ENCODE measurements at places on chromosomes 1 and 21. TPM values are rescaled to one million over a fixed set of nuclear protein-coding genes. Genes with fewer than 3 reads are reported as not detected.

The KIF14 gene
- 0.23 TPM for polyA plus RNA-seq

The GGPS1 gene
- polyA plus RNA-seq: 31.8 TPM

GRCh38 chr1:236753516-236753915, 41.6 kb upstream of the MTR start:
- no peak overlapping the region for H3K4me3 ChIP-seq
- no peaks in the 10 kb centered on the region for H3K4me1 ChIP-seq
- H3K27ac ChIP-seq: no peak overlapping the region
- no peak for DNase-seq

The RGS8 gene
- polyA plus RNA-seq: 4.8 TPM

DNA sequence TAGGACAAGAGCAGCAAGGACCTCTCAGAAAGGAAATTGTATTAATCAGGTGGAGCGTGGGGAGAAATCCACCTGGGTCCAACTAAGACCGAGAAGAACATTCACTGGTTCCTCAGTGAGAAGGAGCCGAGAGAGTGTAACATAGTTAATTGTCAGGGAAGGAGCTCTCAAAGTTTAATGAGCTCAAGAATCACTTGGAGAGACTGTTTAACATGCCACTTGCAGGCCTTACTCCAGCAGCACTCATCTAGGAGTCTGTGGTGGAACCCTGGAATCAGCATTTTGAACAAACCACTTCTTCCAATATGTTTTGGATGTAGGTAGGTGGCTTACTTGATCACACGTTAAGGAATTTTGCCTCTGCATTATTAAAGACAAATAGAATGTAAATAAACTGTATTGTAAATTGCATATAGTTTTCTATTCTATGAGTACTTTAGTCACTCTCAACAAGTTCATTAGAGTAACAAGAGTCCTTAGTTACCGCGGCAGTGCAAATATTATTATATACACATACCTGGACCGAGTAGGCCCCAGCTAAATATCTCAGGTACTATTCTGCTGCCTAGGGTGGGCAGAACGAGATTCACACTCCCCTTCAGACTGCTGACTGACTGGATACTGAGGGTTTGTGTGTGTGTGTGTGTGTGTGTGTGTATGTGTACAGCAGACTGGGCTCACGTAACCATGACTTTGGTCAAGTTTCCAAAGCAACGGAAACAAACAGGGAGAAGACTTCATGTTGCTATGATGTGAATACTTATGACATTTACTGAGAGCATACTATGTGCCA, 203.2 kb upstream of the USP24 start:
- no peak overlapping the region for H3K4me3 ChIP-seq
- no peaks in the 10 kb centered on the region for H3K4me1 ChIP-seq
- DNase-seq: no peak
- no peak overlapping the region for H3K27ac ChIP-seq

GRCh38 chr1:85544689-85545215, 35.8 kb upstream of the CCN1 start:
- no peak overlapping the region for H3K4me3 ChIP-seq
- H3K36me3 ChIP-seq: no peaks in the 10 kb centered on the region
- no peaks in the 10 kb centered on the region for H3K27me3 ChIP-seq
- no peak for DNase-seq
- no peaks in the 10 kb centered on the region for H3K4me1 ChIP-seq

The SLC26A9 gene
- polyA plus RNA-seq: not detected

- H3K27me3 ChIP-seq: no peaks in the 10 kb centered on the region
- no peak overlapping the region for H3K27ac ChIP-seq
- H3K4me1 ChIP-seq: peaks cover 2% of the 10 kb centered on the region
- DNase-seq: no peak
- H3K36me3 ChIP-seq: no peaks in the 10 kb centered on the region
Measured at GRCh38 chr1:31069392-31069791, 3.9 kb upstream of the PUM1 start.

DNA sequence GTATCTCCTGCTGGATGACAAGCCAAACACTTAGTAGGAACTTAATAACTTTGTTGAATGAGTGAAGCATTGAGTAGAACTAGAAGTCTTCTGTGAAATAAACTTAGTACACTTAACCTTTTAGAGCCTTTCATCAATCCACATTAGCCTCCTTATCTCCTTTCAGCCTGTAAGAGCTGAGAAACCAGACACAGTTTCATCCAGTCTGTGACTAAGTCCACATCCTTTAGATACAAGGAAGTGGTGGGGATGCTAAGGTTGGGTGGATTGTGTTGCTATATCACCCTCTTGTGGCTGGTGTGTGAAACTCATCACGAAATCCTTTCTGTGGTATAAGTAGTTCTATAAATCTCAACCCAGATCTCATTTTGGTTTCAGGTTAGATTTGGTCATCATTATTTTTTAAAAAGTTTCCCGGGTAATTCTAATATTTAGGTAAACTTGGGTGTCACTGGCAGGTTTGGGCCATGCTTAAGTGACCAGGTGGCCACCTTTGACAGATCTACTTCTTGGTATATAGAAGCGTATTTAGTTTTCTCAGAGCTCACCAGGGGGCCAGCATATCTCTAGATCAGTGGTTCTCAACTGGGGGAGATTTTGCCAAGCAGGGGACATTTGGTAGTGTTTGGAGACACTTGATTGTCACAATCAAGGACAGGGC, 27.8 kb upstream of the CD84 start:
- H3K27me3 ChIP-seq: no peaks in the 10 kb centered on the region
- DNase-seq: no peak
- no peaks in the 10 kb centered on the region for H3K36me3 ChIP-seq

DNA sequence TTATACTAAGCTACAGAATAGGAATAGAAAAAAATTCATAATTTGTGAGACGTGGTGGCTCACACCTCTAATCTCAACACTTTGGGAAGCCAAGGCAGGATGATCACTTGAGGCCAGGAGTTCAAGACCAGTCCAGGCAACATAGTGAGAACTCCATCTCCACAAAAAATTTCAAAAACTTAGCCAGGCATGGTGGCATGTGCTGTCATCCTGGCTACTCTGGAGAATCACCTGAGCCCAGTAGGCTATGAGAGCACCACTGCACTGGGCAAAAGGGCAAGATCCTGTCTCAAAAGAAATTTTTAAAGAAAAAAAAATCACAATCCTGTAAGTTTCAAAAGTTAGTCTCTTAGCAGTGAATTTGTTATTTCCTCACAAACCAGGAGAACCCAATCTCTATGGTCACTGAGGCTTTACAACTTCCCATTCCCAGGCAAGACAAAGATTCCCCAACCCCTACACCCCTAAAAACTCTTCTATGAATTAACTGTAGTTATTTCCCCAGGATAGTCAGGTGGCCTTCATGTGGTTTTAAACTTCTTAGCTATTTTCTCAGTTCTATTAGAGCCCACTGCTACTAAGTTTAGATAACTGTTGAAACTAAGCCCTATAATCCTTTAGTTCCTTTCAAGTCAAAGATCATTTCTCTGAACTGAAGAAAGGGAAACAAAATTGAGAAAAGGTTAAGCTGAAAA, 74.5 kb downstream of the FOXJ3 start:
- H3K27ac ChIP-seq: no peak overlapping the region
- H3K36me3 ChIP-seq: no peaks in the 10 kb centered on the region
- no peak overlapping the region for H3K4me3 ChIP-seq
- DNase-seq: no peak
- H3K27me3 ChIP-seq: no peaks in the 10 kb centered on the region

DNA sequence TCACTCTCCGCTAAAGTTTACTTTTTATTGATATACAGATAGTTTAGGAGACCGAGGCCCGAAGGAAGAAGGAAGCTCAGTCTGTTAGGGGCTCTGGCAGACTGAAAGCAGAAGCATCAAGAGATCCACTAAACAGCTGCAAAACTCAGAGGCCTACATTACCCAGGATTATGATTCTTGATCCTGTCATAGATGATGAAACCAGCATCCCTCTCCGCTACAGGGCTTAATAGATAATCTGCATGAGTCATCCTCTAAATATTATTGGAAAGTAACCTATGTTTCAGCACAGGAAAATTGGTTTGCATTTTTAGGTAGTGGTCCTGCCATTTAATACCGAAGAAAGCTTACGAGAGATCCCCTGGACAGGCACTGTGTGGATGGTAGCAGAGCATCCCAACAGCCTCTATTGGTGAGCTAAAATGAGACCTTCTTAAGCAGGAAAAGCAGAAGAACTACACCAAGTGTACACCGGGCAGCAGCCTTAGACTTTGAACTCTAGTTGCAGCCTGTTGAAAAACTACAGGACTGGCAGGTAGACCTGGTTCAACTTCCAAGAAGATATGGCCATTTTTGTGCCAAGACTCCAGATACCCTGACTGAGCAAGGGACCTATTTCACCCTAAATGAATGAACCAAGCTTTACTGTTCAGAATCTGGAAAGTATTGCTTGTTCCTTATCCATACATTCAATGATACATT, 6.8 kb downstream of the CASQ2 start:
- no peak overlapping the region for H3K27ac ChIP-seq
- no peak for DNase-seq
- no peaks in the 10 kb centered on the region for H3K27me3 ChIP-seq

DNA sequence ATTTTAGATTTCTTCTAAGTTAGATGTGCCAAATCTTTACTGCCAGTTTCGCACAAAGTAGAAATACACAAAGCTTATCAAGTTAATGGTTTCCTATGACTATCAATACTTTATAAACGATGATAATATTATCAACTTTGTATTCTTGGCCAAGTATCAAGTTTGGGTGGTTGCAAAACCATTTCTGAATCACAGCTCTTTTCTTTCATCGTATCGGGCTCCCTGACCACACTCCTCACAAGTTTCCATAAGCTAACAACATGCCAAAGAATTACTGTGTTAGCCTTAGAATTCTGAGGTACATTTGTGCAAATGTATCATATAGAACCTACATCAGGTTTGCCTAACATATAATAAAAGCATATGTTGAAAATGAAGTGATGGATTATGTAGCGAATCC, 311.0 kb downstream of the KCTD3 start:
- H3K4me1 ChIP-seq: no peaks in the 10 kb centered on the region
- H3K36me3 ChIP-seq: no peaks in the 10 kb centered on the region
- no peaks in the 10 kb centered on the region for H3K27me3 ChIP-seq
- no peak for DNase-seq

- H3K27me3 ChIP-seq: no peaks in the 10 kb centered on the region
- no peaks in the 10 kb centered on the region for H3K4me1 ChIP-seq
- H3K27ac ChIP-seq: no peak overlapping the region
- H3K4me3 ChIP-seq: no peak overlapping the region
Measured at GRCh38 chr1:88973520-88974137, 18.8 kb downstream of the KYAT3 start.

- no peaks in the 10 kb centered on the region for H3K27me3 ChIP-seq
- no peaks in the 10 kb centered on the region for H3K36me3 ChIP-seq
- DNase-seq: no peak
- H3K4me3 ChIP-seq: peak overlapping the region; percentile 69
- H3K27ac ChIP-seq: no peak overlapping the region
- peaks cover 11% of the 10 kb centered on the region for H3K4me1 ChIP-seq
Measured at GRCh38 chr1:226870026-226870400, 403 bp upstream of the PSEN2 start.

GRCh38 chr1:5997316-5997715, 5.1 kb upstream of the NPHP4 start:
- H3K4me1 ChIP-seq: peaks cover 4% of the 10 kb centered on the region
- H3K27ac ChIP-seq: no peak overlapping the region
- H3K36me3 ChIP-seq: no peaks in the 10 kb centered on the region
